ENCODE measurements at places on chromosomes 11 and 22. TPM values are rescaled to one million over a fixed set of nuclear protein-coding genes. Genes with fewer than 3 reads are reported as not detected.

ISX gene
- total RNA-seq, result not detected

KREMEN1 gene
- total RNA-seq, result 0.56 TPM

OR4D5 gene
- not detected for total RNA-seq

ADM gene
- 569 TPM for total RNA-seq

- DNase-seq, result peak; percentile 37
These were observed 61.3 kb downstream of the CHST1 start for GRCh38 chr11:45603946-45604682.

GRCh38 chr11:69492201-69492991 lies 10.9 kb downstream of the LINC01488 start:
- no peak for DNase-seq

- DNase-seq, result no peak
These were observed 15.7 kb downstream of the PIK3IP1 start for GRCh38 chr22:31276426-31277167.

GRCh38 chr11:36372101-36372771 lies 76.1 kb downstream of the PRR5L start:
- DNase-seq, result no peak

- peak; percentile 78 for DNase-seq
These were observed 44.9 kb upstream of the ETS1 start for GRCh38 chr11:128632141-128632791.

DNA sequence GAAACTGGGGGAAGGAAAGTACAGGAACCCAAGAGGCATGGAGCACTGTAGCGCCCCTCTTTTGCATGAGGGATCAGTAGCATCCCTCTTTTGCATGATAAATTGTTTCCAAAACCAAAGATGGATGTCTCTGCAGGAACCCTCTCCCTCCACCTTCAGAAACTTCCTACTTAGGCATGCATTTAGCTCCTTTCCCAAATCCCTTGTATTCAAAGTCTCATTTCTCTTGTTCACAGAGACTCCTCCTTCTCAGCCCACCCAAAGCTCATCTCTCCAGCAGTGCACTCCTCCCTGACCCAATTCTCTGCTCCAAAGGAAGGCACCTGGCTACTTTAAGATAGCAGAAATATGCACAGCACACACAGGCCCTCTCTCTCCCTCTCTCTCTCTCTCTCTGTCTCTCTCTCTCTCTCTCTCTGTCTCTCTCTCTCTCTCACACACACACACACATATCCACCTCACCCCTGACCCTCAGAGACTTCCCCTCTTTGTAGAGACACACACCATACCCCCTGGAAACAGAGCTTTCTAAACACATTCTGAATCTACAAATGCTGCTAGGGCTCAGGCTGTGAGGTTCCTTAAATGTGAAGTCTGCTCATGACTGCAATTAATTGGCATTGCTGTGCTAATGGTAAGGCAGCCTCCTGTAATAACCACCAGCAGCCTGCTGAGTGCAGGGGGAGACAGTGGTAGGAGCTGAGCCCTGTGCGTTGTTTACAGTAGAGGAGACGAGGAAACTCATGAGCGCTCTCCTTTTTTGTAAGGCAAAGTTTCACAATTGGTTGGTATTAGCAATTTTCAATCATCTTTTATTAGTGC lies 519.6 kb downstream of the NTM start:
- no peak for DNase-seq

- DNase-seq, result no peak
These were observed 12.4 kb downstream of the LDHAL6A start for GRCh38 chr11:18468059-18468458.

GRCh38 chr11:127890030-127890615 lies 697.2 kb downstream of the ETS1 start:
- DNase-seq, result no peak

DNA sequence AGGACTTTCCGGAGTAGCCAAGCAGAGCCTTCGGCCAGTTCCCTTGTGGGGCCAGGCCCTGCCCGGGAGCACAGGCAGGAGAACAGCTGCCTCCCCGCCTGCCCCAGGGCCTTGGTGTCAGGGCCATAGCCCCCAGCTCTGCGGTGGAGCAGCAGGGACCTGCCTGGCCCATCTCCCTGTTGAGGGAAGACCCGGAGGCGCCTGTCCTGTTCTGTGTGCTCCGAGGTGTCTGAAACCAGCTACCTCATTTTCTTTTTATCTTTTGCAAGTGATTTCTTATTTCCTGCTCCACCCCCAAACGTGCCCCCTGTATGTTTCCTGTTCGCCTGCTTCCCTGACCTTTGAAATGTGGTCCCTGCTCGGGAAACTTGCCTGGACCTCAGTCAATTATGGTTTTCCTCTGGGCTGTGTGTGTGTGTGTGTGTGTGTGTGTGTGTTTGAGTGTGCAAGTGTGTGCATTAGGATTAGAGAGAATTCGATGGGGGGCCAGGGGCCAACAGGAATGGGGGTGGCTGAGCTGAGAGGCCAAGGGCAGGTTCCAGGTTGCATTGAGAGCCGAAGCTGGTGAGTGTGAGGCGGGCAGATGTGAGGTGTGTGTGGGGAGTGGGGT lies 19.1 kb downstream of the LRP5 start:
- DNase-seq, result peak; percentile 90

DNA sequence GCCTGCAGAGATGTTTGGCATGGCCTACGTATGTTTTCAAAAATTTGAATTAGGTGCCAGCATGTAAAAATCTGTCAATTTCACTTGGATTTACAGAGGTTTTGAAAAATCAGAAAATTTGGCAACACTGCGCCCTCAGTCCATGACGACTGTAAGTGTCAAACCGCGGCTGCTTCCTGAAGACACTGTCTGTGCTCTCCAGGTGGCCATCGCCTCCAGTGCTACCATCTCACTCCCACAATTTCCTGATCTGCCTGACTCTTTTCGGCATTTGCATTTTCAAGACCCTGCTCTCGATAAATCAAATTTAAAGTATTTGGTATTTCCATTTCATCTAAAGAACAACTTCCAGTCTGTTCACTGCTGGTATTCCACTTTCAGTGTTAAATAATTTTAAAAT lies 34.6 kb downstream of the VSIG10L2 start:
- DNase-seq, result no peak

DNA sequence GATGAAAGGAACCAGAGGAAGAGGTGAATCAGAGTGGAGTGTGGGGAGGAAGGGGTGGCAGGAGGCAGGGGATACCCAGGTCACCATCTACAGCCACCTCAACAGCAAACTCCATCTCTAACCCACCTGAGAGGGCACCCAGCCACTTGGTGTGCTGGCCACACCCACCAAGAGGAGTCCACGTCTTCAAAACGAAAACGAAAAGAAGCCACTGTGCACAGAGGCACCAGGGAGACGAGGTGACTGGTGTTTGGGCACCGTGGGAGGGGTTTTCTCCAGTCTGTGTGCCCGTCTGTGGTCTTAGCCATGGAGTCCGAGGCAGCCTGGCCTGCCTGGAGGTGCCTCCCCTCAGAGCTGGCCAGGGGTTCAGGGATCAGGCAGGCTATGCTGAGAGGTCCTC lies 20.2 kb downstream of the PDGFB start:
- DNase-seq, result no peak

DNA sequence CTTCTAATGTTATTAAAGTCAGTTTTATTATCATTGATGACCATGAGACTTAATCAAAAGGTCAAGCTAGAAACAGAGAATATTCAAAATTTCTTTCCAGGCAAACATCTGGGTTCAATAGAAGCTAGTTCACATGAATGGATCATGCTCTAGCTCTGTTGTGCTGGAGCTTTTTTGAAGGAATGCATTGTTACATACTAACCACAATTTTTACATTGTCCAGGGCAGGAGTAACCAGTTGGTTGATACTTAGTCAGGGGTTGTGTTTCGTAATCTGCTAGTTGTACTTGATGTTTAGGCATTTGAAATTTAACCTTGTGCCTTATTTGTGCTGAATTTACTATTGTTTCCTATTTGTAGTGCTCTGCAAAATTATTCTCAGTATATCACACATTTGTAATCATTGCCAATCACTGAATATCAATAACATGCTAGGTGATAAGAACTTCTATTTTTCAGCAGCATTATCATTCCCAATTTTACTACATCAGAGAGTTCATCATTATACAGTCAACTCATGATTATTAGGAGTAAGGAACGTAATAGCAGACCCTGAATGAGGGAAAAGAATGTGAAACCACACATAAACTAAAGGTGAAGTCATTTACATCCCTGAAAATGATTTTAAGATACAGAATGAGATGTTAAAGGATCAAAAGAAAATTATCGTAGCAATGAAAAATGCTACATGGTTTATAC lies 23.2 kb downstream of the NF2 start:
- DNase-seq, result no peak

- DNase-seq, result no peak
These were observed 3.5 kb downstream of the GATD1 start for GRCh38 chr11:773830-774229.

GRCh38 chr11:122101625-122102291 lies 14.3 kb downstream of the BLID start:
- DNase-seq, result peak; percentile 61

All from dermis blood vessel endothelial cell (primary cell).